ENCODE measurements at places on chromosomes 16 and 17.
A peak's percentile ranks its signal among the peaks of the same experiment; 100 is the strongest.

GRCh38 chr17:71936977-71937376, 183.8 kb upstream of the SOX9 start:
- no peak overlapping the region for H3K27ac ChIP-seq
- no peaks in the 10 kb centered on the region for H3K27me3 ChIP-seq
- H3K36me3 ChIP-seq, result no peaks in the 10 kb centered on the region

DNA sequence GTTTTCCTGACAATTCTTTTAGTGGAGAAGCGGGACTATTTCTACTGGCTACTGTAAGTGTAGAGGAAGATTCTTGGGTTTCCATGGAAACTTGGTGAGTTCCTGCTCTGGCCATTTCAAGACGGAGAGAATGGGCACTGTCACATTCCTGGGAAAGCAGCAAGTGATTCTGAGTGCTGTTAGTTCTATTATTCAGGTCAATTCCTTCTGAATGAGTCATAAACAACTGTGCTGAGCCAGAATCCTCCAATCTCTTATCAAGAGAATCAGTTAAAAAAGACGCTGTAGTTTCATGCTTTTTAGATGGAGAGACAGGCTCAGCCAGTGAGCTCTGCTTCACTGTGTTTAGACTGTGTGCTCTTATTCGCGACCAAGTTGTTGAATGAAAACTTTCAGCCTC, 19.6 kb downstream of the AKAP10 start:
- H3K27me3 ChIP-seq, result no peaks in the 10 kb centered on the region
- H3K4me3 ChIP-seq, result no peak overlapping the region
- H3K27ac ChIP-seq, result peak overlapping the region; percentile 41
- H3K4me1 ChIP-seq, result peaks cover 18% of the 10 kb centered on the region
- H3K36me3 ChIP-seq, result peaks cover 7% of the 10 kb centered on the region

- peaks cover 17% of the 10 kb centered on the region for H3K4me1 ChIP-seq
- no peaks in the 10 kb centered on the region for H3K36me3 ChIP-seq
- DNase-seq, result no peak
These were observed 17.4 kb downstream of the COL1A1 start for GRCh38 chr17:50184064-50184463.

GRCh38 chr17:79915850-79916430, 76.7 kb upstream of the CBX4 start:
- no peak overlapping the region for H3K27ac ChIP-seq
- no peak for DNase-seq
- H3K4me1 ChIP-seq, result peaks cover 7% of the 10 kb centered on the region
- peaks cover 43% of the 10 kb centered on the region for H3K27me3 ChIP-seq
- H3K4me3 ChIP-seq, result no peak overlapping the region
- H3K36me3 ChIP-seq, result peaks cover 2% of the 10 kb centered on the region

GRCh38 chr17:37365589-37365988, 10.2 kb upstream of the C17orf78 start:
- H3K27ac ChIP-seq, result no peak overlapping the region
- H3K4me1 ChIP-seq, result no peaks in the 10 kb centered on the region
- no peak overlapping the region for H3K4me3 ChIP-seq
- no peaks in the 10 kb centered on the region for H3K27me3 ChIP-seq
- no peak for DNase-seq

GRCh38 chr17:57892146-57892819, 42.4 kb upstream of the MRPS23 start:
- peaks cover 2% of the 10 kb centered on the region for H3K36me3 ChIP-seq
- peaks cover 2% of the 10 kb centered on the region for H3K4me1 ChIP-seq
- peak overlapping the region; percentile 12 for H3K4me3 ChIP-seq

GRCh38 chr16:87141402-87141801, 175.8 kb downstream of the C16orf95 start:
- H3K36me3 ChIP-seq, result peaks cover 3% of the 10 kb centered on the region
- no peak for DNase-seq

DNA sequence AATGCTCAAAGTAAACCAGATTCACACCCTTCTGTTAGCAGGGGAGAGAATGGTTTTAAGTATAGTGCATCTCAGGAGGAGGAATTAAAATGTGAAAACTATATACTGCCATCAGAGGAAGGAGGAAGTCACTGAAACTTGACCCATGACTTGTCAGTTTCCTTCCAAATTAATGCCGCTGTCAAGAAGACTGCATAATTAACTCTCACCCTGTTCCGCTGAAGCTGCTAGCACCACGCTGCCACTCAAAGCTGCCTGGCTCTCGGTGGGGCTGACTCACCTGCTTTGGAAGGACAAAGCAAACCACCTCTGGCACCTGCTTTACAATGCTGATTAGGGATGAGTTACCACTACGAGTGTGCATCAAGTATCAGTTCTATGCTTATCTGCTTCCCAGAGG, 37.8 kb upstream of the ULK2 start:
- H3K27me3 ChIP-seq, result no peaks in the 10 kb centered on the region
- no peaks in the 10 kb centered on the region for H3K36me3 ChIP-seq
- no peak overlapping the region for H3K4me3 ChIP-seq
- H3K4me1 ChIP-seq, result no peaks in the 10 kb centered on the region
- H3K27ac ChIP-seq, result no peak overlapping the region

- H3K36me3 ChIP-seq, result no peaks in the 10 kb centered on the region
- H3K27me3 ChIP-seq, result peaks cover 11% of the 10 kb centered on the region
These were observed 6.9 kb upstream of the BPTF start for GRCh38 chr17:67818110-67819002.

- peaks cover 7% of the 10 kb centered on the region for H3K4me1 ChIP-seq
- peaks cover 50% of the 10 kb centered on the region for H3K27me3 ChIP-seq
- H3K4me3 ChIP-seq, result no peak overlapping the region
- H3K27ac ChIP-seq, result no peak overlapping the region
These were observed 17.0 kb downstream of the CRYM start for GRCh38 chr16:21260870-21261791.

GRCh38 chr16:69277413-69277812, 33.7 kb upstream of the VPS4A start:
- DNase-seq, result no peak
- H3K27ac ChIP-seq, result peak overlapping the region; percentile 32
- no peaks in the 10 kb centered on the region for H3K36me3 ChIP-seq
- peaks cover 13% of the 10 kb centered on the region for H3K4me1 ChIP-seq

Measured in T-helper 17 cell (primary cell).